Foreskin keratinocyte (primary cell): ENCODE measurements at places on chromosomes 13 and 19. TPM values are rescaled to one million over a fixed set of nuclear protein-coding genes. Genes with fewer than 3 reads are reported as not detected.

DNA sequence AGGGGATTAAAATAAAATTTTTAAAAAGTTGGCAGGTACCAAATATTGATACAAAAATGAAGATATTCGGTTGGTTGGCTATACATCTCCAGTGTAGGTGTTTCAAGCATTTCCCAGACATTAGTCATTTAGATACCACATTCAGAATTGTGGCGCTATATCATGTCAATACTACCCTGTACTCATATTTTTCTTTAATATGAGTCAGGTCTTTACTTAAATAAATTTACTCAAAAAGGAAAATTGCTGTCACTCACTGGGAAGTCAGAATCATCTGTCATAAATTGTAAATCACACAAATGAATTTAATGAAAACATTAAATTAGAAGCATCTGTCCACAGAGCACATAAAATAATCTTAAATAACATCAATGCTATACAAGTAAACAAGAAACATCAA is 134.2 kb downstream of the TSHZ3 start:
- peak; percentile 60 for DNase-seq

- no peak for DNase-seq
Measured at GRCh38 chr13:99617474-99618255, 116.4 kb downstream of the TM9SF2 start.

DNA sequence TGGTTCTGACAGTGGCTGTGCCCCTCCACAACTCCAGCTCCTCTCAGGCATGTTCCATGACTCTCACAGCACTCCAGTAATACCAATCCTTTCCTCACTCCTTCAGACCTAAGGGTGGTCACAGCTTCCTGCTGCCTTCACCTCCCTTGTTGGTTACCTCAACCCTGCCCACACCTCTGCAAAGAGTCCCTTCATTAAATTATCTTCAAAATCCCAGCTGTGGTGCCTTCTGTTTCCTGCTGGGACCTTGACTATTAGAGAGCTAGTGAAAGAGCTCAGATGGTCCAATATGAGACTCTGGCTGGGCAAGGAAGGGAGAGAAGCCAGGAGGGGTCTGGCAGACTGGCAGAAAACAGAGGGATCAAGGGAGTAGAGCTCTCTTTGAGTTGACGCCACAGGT is 26.1 kb downstream of the DEDD2 start:
- no peak for DNase-seq

DNA sequence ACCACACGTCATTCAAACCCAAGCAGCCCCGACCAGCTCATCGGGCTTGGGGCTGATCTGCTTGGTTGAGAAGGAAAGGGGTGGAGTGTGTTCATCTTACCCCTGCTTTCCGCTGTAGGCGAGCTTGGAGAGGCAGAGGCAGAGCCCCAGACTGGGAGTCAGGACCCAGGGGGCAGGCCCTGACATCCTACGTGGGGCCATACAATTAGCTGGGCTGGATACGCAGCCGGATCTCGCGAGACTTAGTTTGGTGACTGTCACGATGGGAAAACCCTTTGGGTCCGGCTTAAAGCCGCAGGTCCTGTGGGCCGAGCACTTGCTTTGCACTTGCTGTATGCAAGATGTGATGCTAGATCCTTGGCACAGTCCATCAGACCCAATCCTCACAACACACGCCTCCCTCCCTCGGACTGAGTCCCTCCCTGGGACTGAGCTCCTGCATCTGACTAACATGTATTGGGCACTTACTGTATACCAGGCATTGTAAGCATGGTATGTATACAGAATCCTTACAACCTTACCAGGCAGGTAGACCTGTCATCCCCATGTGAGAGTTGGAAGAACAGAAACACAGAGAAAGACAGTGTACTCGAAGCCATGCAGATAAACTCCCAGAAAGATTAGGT is 3.7 kb downstream of the CEACAM16 start:
- DNase-seq: no peak

- no peak for DNase-seq
Measured at GRCh38 chr19:38729653-38730469, 14.4 kb downstream of the CAPN12 start.

The DIRAS1 gene
- 0.03 and 0.13 TPM in 2 replicates for polyA plus RNA-seq

The WDR62 gene
- polyA plus RNA-seq: 6.3 and 8.7 TPM in 2 replicates

The FGF22 gene
- not detected in 2 replicates for polyA plus RNA-seq

The DOHH gene
- 17.2 and 17.8 TPM in 2 replicates for polyA plus RNA-seq

The SLC25A41 gene
- polyA plus RNA-seq: 0.18 and 0.25 TPM in 2 replicates
